ENCODE measurements at places on chromosomes 5 and 9. TPM values are rescaled to one million over a fixed set of nuclear protein-coding genes. Genes with fewer than 3 reads are reported as not detected.
A peak's percentile ranks its signal among the peaks of the same experiment; 100 is the strongest.

Gene TAF11L4
- not detected for total RNA-seq

Gene NKD2
- total RNA-seq = 0.57 TPM

- no peak for DNase-seq
These were observed 93.2 kb upstream of the RUSC2 start for GRCh38 chr9:35396560-35397215.

DNA sequence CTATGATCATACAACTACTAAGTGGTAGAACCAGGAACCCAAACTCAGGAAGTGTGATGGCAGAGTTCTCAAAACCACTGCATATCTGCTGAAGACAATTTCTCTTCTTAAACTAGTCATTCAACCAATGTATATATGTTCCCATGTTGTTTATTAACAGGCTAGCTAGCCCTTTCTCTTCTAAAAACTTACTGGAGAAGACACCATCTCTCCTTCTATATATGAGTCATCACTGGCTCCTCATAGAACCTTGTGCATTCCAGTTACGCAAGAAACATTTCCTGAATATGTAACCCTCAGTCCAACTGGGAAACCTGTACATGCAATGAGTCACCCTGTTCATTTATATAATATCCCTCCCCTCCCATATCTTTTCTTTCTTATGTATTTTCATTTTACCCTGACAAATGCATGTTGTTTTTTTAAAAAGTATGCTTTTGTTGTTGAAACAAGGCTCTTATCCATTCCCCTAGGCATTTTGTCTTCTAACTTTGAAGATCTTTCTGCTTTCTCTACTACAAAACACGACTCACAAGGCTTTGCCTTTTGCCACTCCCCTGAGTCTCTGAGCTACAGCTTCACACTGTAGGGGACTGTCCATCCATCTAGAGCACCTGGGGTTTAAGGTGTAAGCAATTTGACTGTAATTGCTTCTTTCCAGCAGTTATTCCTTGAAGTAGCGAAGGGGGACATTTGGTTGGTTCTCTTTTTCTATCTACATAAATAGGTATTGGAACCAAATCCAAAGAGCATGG, 119.5 kb downstream of the ANXA1 start:
- DNase-seq = peak; percentile 25

DNA sequence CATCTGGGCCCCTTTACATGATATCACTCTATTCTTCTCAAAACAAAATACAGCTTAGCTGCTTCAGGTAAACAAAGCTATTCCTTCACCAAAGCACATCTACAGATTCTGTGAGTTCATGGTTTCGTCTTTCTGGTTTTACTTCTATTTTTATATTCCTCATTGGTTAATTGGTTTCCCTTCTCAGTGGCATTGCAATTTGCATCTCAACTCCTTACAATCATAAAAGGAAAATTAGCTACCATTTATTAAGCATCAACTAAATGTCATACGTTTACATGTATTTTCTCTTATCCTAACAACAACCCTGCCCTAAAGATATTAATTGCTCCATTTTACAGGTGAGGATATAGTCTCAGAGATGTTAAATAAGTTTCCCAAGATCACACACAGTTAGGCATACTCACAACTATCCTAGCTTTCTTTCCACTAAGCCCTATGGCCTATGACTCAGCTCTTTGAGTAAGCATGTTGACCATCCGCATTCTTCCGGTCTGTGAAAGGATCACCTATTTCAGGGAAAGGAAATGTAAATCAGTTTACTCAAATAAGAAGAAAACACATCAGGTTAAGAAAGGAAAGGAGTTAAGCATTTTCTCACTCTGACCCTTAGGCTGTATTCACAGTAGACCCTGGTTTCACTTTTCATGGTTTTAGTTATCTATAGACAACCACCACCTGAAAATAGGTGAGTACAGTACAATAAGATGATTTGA, 146.1 kb downstream of the CAAP1 start:
- DNase-seq = peak; percentile 15

- DNase-seq = no peak
These were observed 474.0 kb upstream of the ACTBL2 start for GRCh38 chr5:57956636-57957035.

DNA sequence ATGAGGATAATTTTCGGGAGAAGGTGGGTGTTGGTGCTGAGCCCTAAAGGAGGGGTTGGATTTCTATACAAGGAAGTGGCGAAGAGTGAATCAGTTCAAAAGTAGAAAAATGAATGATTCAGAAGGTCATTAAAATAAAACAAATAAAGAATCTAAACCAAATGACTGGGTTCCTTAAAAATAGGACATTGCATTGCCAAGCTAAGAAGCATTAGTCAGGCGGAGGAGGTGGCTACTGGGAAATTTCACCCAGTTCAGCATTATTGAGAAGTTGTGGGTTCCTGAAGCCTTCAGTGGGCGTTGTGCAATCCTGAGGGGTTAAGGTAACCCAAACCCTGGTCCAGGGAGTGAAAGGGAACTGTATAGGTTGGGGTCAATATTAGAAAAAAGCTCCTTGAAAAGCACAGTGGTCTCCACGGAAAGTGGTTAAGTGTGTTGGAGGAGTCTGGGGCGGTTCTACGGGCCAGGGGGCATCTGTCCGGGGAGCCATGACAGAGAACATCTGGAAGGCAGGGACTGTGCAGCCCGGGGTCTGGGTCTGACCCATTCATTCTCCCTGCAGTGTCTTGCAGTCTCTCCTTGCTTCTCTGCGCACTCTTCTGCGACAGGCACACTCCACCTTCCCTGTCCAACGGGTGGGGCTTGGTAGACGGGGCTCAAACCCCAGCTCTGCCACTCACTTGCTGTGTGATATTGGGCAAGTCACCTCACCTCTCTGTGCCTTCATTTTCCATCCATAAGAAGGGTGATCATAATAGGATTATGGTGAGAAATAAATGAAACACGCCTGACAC, 27.6 kb upstream of the DUSP1 start:
- DNase-seq = peak; percentile 94
